ENCODE measurements at places on chromosomes 12 and 14. TPM values are rescaled to one million over a fixed set of nuclear protein-coding genes. Genes with fewer than 3 reads are reported as not detected.

SLC6A12 gene
- not detected for total RNA-seq

FOXN4 gene
- total RNA-seq = not detected

TAS2R8 gene
- not detected for total RNA-seq

OR4N5 gene
- not detected for total RNA-seq

GRCh38 chr14:54894995-54895394 is 7.6 kb downstream of the GCH1 start:
- peak; percentile 40 for DNase-seq

DNA sequence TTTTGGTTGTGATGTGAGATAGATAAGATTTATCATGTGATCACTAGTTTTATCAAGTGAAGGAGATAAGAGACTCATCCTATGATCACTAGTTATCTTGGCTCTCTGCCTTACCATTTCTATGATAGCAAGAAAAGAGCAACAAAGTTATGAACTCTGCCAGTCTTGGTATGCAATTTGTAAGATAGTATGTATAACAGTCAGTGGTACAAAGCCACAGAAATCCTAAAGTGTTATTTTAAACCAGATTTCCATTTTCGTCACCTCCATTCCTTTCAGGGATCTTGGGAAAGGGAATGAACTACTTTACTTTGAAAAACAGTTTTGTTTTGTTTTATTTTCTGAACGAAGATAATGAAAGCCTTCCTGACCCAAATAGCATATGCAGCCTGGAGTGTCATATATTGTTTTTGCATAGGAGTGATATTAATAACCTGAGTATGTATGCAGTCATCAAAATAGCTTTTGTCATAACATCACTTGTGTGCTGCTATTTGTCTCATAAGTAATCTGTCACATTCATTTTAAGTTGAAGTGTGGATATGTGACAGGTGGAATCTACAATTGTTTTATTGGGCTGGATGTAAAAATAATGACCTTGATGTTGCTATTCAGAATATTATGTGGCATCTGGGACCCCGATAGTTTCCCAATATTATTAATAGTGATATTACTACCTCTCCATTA is 35.0 kb downstream of the FLRT2 start:
- no peak for DNase-seq

DNA sequence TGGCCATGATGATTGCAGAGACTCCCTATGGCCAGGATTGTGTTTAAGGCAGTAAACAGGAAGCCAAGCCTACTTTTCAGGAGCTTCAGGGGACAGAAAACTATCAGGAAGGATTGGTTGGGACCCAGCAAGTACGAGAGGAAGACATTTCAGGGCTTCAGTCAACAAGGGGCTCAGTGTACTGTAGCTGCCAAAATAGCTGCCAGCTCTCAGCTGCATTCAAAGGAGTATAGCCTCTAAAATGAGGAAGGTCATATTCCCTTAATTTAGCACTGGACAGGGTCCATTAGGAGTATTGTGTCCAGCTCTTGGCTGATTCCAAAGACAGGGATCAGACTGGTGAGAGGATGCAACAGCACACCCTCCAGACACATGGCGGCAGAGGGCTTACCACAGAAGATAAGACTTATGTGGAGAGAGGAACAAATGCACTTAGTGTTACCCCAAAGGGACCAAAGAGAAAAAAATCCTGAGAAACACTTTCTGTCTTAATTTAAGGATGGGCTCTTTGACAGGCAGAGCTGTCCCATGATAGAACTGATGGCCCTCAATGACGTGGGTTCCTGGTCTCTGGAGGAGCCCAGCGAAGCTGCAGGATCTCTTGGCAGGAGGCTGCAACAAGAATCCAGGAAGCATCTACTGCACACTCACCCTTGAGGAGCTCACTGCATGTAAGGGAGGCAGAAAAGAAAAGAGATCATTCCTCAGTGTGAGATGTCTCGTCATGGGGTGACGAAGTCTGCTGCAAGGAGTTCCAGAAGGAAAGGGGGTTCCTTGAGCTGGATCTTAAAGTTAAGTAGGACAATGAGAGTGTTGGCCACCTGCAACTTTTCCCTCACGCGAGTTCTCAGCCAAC is 14.8 kb downstream of the BDKRB1 start:
- DNase-seq = no peak

DNA sequence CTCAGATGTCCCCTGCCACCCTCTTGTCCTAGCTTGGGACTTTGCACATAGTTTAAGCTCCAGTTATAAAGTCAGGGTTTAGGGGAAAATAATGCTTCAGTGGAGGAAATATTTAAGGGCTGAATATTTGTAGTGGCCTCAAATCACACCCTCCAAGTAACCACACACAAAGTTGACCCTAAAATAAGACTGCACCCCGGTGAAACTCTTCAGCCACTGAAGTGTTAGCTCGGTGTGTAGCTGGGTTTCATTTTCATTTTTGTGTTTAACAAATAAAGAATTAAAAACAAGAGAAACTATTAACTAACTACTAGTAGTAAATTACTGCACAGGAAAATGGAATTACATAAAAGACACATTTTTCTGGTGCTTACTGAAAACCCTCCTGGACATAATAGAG is 14.8 kb upstream of the BCL11B start:
- no peak for DNase-seq

- peak; percentile 41 for DNase-seq
Measured at GRCh38 chr12:991350-992333, 619 bp downstream of the ERC1 start.

GRCh38 chr12:48350249-48351021 is at the start of gene ZNF641:
ZNF641 (minus strand) TSS chr12:48350919; CDS start chr12:48348090, 2,829 bp downstream.
- peak; percentile 88 for DNase-seq

- no peak for DNase-seq
Measured at GRCh38 chr12:84661786-84662185, 250.8 kb downstream of the SLC6A15 start.

- DNase-seq = no peak
Measured at GRCh38 chr14:56703947-56704346, 106.3 kb downstream of the OTX2 start.

DNA sequence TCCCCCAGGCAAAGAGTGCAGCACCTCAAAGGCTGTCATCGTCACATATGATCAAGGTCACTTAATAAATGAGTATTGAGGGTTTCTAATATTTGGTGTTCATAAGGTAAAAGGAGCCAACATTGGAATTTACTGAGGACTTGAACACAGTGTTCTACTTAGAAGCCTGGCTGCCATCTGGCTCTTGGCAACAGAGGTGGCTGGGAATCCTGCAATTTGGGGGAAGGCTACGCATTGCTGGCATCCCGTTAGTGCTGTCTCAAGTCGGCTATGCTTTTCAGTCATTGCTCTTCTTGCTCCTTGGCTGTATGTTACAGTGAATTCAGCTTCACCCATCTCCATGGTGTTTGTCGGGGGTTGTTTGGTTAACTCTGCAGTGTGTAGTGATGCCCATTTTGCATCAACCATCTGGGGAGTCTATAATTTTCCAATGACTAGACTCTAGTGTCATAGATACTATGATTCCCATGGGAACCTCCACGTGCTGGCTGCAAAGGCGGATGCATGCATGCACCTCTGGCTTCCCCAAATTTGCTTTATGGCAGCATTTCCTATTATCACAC is 12.9 kb upstream of the SLC24A4 start:
- no peak for DNase-seq

DNA sequence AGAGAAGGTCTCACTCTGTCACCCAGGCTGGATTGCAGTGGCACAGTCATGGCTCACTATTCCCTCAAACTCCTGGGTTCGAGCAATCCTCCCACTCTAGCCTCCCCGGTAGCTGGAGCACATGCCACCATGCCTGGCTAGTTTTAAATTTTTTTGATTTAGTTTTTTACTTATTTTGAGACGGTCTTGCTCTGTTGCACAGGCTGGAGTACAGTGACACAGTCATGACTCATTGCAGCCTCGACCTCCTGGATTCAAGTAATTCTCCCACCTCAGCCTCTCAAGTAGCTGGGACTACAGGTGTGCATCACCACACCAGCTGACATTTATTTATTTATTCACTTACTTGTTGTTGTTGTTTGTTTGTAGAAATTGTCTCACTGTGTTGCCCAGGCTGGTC is 22.2 kb upstream of the DIP2B start:
- DNase-seq = no peak

DNA sequence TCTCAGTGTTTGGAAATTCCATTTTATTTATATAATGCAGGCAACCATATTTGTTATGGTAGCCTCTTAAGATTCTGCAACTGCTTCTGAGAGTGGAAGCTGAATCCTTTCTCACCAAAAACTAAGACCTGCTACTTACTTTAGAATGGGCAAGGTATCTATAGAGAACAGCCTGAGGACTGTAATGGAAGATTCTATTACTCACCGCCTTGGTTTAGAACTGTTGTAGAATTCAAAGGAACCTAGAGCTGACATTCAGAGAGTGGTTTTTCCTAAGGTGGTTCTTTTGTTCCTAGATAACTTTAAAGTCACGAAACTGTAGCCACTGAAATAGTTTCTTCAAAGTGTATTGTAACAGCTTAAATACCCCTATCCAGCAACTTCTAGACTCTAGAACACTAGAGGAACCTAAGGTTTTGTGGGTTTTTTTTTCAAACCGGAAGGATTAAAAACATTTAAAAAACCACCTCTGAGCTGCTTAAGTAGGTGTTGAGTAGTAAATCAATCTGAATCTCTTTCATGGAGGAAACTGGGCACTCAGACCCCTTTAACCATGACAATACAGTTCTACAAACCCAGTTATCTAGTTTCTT is 4.2 kb downstream of the TDP1 start:
- DNase-seq = no peak
